ENCODE measurements at places on chromosomes 1 and 21. TPM values are rescaled to one million over a fixed set of nuclear protein-coding genes. Genes with fewer than 3 reads are reported as not detected.

DNA sequence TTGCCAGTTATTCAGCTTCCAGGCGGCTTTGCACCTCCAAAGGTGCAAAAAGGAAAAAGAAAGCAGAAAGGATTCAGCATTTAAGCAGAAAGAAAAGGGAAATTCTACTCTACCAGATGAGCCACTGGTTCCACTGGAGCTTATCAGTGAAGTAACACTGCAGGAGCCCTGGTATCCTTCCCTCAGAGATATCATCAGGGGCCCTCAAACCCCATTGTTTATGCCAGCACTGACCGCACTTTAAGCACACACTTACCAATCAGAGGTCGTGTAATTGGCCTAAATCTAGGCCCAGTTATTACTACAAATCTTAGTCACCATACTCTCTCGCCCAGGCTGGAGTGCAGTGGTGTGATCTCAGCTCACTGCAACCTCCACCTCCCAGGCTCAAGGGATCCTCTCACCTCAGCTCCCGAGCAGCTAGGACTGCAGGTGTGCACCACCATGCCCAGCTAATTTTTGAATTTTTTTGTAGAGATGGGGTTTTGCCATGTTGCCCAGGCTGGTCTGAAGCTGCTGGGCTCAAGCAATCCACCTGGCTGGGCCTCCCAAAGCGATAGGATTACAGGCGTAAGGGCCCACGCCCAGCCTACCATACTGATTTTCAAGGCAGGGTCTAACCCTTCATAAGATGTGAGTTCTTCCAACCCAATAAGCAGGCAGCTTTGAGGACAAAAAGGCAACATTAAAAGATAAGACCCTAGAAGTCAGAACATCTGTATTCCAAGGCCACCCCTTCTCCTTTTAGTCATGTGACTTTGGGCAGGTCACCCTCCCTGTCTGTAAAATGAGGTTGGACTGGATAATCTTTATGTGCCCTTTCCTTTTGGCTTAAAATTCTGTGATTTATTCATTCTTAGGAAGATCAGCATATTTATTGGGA is 125.3 kb downstream of the SYT2 start:
- no peak for DNase-seq

C1orf21 gene
- total RNA-seq, result 106 TPM

DNA sequence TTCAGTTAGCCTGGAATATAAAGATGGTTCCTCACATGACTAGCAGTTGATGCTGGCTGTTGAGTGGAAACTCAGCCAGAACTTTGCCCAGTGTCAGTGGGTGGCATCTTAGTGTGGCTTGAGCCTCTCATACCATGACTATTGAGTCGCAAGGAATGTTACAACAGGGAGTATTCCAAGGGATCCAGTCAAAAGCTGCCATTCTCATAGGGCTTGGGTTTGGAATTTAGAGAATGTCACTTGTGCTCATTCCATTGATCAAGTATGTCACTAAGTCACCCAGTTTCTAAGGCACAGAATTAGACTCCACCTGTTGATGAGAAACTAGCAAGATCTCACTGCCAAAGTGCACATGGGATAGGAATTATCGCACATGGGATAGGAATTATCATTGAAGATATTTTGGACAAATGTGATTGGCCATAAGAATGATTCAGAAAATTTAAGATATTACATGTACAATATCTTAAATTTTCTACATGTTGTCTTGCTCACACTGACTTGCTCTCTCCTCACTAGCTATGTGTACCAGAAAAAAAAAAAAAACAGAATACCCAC is 1290.7 kb upstream of the ADGRL2 start:
- DNase-seq, result no peak

- DNase-seq, result no peak
Measured at GRCh38 chr1:67791261-67791660, 42.0 kb downstream of the GNG12 start.

DNA sequence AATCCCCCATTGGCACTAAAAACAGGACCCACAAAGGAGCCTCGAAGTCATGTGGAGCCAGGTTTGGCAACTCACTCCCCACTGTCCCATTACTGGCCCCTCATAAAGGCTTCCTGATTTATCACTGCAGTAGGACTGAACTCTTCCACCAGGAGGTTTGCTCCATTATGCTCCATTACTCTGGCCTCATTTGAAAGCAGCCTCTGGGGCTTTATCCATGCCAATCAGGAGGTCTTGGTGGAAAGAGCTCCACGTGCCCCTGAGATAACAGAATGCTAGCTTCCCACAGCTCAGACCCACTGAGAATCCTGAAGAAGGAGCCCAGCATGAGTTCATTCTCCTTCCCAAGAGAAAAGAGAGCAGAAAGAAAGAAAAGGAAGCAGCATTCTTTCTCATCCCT is 76.4 kb downstream of the HIVEP3 start:
- DNase-seq, result no peak

DNA sequence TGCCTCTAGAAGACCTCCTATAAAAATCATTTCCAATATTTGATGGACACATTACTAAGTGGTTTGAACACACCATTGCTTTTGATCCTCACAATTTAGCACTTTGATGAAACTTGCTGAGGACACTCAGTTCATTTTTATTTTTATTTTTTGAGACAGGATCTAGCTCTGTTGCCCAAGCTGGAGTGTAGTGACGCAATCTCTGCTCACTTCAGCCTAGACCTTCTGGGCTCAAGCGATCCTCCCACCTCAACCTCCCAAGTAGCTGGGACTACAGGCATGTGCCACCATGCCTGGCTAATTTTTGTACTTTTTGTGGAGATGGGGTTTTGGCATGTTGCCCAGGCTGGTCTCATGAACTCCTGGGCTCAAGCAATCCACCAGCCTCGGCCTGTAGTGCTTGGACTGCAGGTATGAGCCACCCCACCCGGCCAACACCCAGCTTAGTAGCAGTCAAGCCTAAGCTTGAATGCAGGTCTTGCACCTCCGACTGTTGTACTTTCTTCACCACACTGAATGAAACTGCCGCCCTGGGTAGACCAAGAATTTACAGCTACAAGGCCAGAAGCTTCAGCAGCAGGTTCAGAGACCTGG is 24.8 kb upstream of the ATP2B4 start:
- DNase-seq, result no peak

CELA3B gene
- not detected for total RNA-seq

PPP2R5A gene
- 41.1 TPM for total RNA-seq

DNA sequence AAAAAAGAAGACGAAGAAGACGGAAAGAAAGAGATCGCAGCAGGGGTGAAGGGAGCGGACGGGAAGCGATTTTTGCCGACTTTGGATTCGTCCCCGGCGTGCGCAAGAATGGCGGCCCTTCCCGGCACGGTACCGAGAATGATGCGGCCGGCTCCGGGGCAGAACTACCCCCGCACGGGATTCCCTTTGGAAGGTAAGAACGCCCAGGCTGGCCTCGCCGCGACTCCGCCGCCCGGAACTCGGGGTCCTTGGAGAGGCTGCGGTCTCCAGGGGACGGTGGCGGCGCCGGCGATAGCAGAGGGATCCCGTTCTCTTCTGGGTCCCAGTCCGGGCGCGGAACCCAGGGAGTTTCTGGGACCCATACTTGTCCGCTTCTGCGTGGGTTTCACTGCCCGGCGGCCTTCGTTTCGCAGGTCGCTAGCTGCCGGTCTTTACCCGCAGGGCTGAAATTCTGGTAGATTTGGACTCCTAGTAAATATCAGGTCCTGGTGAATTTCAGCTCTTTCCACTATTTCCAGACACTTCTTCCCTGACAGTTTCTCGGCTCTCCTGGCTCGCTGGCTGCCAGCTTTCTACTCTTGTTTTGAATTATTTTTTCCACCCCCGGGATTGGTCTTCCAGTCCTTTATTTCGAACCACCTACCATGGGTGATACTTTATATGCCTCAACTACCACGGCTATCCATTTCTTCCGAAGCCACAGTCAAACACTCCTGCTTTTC is 1.0 kb downstream of the PAX7 start:
- no peak for DNase-seq

- DNase-seq, result no peak
Measured at GRCh38 chr1:14689996-14690615, 91.6 kb downstream of the KAZN start.

STUM gene
- total RNA-seq, result 1.1 TPM

DNA sequence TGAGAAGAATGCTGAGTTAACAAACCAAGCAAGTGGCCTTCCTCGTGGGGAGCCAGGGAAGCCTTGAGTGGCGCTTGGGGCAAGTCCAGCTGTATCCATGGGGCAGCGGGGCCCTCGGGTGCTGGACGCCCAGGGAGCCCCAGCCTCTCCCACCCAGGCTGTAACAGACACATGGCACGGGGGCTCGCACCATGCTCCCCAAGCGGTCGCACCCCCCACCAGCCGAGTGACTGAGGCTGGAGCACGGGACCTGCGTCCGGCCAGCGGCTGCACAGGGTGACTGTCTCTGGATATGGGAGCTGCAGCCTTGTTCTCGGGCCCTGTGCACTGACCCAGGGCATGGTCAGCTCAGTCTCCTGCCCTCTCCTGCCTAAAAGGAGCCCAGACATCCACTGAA is 53.9 kb upstream of the ACTRT2 start:
- DNase-seq, result no peak

GRCh38 chr1:5649166-5649551 is 343.1 kb downstream of the NPHP4 start:
- DNase-seq, result no peak

FAM151A gene
- total RNA-seq, result not detected

ZBED6 gene
- total RNA-seq, result 26.1 TPM

GRCh38 chr1:29599826-29600225 is 363.5 kb downstream of the PTPRU start:
- DNase-seq, result no peak

DNA sequence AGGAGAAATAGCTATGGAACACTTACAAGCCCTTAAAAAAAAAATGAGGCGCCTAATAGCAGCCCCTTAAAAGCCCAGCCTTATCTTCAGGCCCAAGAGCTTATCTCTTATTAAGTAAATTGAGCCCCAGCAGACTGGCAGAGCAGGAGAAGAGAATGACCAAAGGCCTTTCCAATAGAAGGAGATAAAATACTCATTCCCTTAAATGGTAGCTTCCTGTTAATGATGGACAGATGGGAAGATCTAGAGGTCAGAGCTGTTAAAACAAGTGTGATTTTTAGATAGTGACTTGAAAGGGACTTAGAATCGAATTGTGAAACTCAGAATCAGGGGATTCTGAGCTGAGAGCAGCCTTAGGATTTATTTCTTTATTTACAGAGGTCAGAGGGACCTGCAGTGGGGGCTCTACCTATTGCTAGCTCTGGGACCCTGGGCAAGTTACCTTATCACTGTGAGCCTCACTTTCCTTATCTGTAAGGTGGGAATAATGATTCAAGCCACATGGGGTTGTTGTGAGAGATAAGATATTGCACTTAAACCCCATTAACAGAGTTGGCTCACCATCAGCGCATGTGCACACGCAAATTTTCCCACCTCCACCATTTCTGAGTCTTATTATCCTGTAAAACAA is 101.3 kb upstream of the C8B start:
- no peak for DNase-seq

- no peak for DNase-seq
Measured at GRCh38 chr1:236800623-236801022, 5.5 kb downstream of the MTR start.

DNA sequence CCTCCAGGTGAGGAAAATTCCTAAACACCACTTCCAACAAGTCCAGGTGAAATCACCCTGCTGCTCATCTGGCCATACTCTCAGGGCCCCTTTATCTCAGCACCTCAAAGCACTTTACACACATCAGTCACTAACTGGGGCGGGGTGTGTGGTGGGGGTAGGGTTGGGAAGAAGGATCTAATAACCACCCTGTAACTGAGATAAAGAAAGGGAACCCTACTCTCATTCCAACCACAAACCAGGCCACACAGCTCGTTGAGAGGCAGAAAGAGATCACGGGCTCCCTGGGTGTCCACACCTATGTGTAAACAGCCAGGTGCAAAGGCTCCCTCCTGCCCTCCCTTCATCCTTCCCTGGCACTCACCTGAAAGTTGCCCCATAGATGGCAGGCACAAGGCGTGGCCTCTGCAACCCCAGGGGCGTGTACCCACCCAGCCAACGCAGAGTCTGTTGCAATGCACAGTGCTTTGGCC is 20.4 kb downstream of the GPR161 start:
- no peak for DNase-seq

SLC2A1 gene
- total RNA-seq, result 11.6 TPM

NOTCH2 gene
- total RNA-seq, result 11.1 TPM

GRCh38 chr1:58718435-58718834 is 18.6 kb upstream of the MYSM1 start:
- no peak for DNase-seq

DNA sequence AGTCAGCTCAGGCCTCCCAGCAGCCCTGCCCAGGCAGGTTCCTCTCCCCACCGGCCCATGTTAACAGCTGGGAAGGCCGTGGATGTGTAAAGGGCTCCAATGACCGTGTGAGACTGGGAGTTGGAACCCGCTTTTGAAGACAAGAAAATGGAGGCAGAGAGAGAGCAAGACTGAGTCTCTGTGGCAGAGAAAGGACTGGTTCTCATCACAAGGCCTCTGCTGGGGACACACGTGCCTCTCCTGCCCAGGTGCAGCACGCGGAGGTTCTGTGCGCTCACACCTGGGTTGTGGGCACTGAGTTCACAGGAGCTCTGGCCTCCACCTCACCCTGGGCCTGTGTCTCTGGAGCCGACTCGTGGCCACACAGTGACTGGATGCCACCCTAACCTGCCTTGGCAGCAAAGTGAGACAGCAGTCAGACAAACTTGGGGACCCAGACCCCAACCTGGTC is 27.0 kb downstream of the RUNX3 start:
- no peak for DNase-seq

Data from gastrocnemius medialis (tissue), 4 donors.